ENCODE measurements at places on chromosomes 7 and 10.
A peak's percentile ranks its signal among the peaks of the same experiment; 100 is the strongest.

- DNase-seq, result no peak
Observed at GRCh38 chr7:30912021-30912730, 523 bp downstream of the AQP1 start.

- no peak for DNase-seq
Observed at GRCh38 chr7:156618078-156618779, 22.3 kb upstream of the RNF32 start.

DNA sequence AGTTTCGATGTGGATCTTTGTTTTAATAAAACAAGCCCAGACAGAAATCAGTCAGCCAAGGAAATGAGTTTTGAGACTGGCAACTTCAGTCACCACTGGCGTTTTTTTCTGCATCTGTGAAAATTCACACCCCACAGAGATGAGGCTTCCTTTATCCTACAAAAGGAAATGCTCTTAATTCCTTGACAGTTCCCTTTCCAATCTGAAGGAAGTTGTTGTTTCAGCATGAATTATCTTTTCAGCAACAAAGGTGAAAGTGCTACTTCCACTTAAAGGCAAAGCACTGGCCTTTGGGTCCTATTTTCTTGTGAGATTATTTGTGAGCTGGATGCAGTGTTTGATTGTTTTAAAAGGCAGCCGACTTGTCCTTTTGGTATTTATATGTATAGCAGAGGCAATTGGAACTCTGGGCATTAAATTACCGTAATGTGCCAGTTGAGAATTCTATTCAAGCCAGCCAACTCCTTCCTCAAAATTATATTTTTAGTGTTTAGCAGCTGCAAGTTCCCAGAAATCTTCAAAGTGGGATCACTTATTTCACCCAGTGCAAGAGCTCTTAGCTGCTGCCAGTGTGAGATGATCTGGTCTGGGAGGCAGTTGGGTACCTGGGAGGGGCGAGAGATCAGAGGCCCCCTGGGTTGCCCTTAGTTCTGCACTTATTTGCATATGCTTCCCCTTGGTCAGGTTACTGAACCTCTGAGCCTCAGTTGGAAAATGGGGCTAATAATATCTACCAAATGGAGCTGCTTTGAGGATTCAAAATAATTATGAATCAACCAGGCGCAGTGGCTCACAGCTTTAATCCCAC, 427.1 kb downstream of the GALNT17 start:
- DNase-seq, result no peak

DNA sequence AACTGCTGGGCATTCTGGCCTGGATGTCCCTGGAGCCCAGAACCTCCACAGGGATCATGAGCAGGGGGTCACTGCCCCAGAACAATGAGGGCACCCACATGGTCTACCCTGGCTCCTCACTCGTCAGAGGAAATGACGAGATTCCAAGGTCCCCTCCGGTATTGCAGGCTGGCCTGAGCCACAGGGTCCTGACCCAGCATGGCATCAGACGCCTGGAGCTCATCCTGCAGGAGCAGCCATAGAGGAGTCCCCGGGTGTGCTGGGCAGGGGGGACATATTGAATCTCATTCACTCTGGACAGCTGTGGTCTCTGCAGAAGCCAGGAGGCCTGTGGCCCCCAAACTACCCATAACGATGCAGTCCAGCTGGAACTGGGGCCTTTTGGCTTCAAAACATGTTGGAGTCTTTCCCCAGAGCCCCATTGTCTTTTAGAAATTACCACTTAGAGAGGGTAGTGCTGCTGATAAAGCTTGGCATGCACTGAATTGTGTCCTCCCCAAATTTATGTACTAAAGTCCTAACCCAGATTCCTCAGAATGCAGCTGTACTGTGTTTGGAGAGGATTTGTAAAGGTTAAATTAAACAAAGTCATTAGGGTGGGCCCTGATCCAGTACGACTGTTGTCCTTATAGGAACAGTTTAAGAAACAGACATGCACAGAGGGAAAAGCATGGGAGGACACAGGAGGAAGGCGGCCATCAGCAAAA, 27.7 kb downstream of the ANXA8 start:
- DNase-seq, result no peak

GRCh38 chr10:26243351-26243720, 26.8 kb downstream of the GAD2 start:
- DNase-seq, result no peak

DNA sequence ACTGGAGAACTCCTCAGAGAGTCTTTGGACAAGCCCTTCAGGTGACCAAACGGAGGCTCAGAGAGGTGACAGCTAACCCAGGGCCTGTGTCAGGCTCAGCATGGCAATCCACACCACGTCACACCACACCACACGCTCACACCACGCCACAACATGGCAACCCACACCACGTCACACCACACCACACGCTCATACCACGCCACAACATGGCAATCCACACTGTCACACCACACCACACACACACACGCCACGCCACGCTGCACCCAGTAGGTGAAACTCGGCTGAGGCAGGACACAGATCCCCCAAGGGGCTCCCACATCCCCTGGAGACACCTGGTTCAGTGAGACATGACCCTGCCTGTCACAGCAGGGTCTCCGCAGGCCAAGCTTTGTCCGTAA, 107.3 kb downstream of the PDGFA start:
- no peak for DNase-seq

- DNase-seq, result no peak
Observed at GRCh38 chr10:79331226-79331625, 16.0 kb upstream of the PPIF start.

DNA sequence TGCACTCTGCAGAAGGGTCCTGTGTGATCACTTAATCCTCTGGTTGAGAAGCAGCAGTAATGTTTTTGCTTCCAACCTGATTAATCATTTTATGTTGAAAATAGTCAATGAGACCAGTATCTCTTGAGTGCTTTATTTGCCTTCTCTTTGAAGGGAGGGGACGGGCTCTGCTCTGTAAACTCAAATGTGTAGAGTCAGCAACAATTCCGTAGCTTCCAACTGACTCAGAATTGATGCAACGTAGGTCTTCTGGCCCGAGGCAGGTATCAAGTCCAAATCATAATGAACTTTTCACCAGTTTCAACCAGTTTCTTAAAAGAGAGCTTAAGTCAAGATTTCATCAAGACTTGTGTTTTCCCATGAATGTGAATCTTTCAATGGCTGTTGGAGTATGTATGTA, 26.3 kb downstream of the GUSB start:
- no peak for DNase-seq

DNA sequence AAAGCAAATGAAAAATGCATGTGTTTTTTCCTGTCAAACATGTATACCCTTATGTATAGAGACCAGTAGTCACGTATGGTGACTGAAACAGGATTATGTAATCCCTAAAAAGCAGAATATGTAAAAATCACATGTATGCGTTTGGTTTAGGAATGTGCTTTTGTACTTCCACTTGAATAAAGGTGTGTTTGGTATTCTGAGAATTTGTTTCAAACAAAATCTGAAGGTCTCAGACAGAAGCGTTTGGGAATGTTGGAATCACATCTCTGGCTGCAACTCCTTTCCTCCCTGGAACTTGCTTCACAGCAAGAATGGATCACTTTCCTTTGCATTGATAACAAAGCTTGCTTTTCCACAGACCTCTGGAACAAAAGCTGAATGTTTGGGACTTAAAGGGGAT, 17.8 kb downstream of the ZNF655 start:
- DNase-seq, result no peak

- no peak for DNase-seq
Observed at GRCh38 chr7:123360631-123361030, 160.9 kb upstream of the SLC13A1 start.

- DNase-seq, result peak; percentile 24
Observed at GRCh38 chr7:16926283-16926682, 44.5 kb upstream of the AGR3 start.

- no peak for DNase-seq
Observed at GRCh38 chr10:131815266-131816156, 85.3 kb upstream of the PPP2R2D start.

DNA sequence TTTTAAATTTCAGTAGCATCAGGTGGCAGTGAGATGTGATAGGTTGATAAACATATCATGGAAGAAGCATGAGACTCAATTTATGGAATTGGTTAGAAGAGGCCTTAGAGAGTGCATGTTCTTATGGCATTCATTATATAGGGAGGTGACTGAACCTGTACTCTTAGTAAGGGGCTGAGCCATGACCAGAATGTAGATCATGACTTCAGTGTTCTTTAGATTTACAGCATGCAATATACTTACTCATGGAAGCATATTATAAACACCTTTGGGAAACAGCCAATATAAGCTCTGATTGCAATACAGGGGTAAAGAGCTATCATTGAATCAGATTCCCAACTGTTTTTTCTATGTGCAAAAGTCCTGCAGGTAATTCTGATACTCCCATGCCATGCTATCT, 50.2 kb downstream of the NT5C3A start:
- DNase-seq, result no peak

- DNase-seq, result peak; percentile 29
Observed at GRCh38 chr7:148620749-148621359, 30.3 kb downstream of the C7orf33 start.

DNA sequence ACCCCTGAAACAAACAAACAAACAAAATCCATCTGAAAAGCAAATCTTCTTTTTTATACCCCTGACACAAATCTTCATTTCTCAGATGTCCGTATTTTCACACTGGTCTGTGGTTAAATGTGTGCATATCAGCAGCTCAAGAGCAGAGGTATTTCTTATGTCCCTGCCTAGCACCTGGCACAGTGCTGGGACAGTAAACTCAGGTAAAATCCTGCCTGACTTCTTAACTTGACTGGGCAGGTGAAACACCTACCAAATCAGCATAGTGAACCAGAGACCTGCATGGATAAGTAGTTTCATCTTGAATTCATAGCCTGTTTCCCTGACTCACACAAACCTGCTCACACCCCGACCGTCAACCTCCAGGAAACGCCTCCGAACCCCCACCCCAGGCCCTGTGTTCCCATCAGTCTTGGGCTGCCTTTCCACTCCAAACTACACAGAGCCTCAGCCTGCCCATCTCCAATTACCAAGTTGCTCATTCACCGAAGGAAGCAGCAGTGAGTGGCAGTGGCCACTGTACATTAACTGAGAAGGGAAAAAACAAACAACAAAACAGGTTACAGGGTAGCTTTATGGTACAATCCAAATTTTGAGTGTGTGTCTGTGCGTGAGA, 109.9 kb downstream of the HECTD2 start:
- no peak for DNase-seq

- DNase-seq, result no peak
Observed at GRCh38 chr10:119275085-119275484, 67.7 kb downstream of the GRK5 start.

DNA sequence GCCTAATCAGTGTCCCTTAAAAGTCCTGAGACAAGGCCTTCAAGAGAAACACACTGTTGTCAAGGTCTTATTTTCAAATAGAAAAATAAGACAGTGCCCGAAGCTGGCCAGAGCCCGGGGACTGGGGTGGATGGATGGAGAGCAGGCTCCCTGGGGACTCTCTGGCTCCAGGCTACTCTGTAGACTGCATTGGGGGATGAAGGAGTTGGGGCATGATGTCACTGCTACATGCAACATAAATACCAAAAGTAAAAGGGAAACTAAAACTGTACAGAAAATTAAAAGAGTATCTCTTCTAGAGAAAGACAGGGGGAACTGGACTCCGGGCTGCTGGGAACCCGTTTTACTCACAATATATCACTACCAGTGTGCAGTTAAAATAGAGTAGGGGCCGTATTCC, 629.8 kb downstream of the KCNMA1 start:
- no peak for DNase-seq

DNA sequence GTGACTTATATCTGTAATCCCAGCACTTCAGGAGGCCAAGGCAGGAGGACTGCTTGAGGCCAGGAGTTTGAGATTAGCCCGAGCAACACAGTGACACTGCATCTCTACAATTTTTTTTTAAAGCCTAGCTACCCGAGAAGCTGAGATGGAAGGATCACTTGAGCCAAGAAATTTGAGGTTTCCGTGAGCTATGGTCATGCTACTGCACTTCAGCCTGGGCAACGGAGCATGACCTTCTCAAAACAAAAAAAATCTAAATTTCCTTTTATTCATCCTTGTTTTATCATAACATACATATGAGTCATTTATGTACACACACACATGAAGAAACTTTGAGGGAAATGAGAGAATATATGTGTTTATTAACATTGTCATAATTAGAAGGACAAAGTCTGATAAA, 277.5 kb upstream of the MAGI2 start:
- no peak for DNase-seq

DNA sequence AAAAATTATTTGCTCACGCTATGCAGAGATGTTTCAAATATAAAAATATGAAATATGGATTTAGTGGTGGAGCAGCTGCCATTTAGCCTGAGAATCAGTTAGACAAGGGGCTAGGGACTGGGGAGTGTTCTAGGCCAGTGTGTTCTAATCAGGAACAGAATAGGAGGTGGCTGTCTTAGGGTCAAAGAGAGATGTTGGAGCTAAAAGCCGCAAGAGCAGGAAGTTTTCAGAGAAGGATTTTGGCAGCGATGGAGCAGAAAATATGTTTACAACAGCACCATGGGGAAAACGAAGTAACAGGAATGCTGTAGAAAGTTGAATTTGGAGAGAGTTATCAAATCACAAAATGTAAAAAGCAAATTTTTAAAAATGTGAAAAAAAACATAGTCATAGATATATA, 314.0 kb upstream of the SEMA3A start:
- no peak for DNase-seq

GRCh38 chr7:3427957-3428356, 126.9 kb downstream of the SDK1 start:
- no peak for DNase-seq

GRCh38 chr7:139034336-139034735, 1.5 kb downstream of the ZC3HAV1L start:
- DNase-seq, result no peak

DNA sequence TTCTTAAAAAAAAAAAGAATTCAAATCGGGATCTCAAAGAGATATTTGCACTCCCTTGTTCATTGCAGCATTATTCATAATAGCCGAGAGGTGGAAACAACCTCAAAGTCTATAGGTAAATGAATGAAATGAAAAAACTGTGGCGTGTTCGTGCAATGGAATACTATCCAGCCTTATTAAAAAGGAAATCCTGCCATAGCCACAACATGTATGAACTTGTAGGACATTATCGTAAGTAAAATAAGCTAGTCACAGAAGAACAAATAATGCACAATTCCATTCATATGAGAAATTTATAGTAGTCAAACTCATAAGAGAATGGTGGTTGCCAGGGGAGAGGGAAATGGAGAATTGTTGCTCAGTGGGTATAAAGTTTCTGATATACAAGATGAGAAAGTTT, 37.9 kb downstream of the GRK5 start:
- no peak for DNase-seq

- no peak for DNase-seq
Observed at GRCh38 chr7:139596626-139597025, 73.1 kb downstream of the CLEC2L start.

GRCh38 chr10:129531195-129531968, 64.3 kb downstream of the MGMT start:
- DNase-seq, result no peak

GRCh38 chr7:129950191-129950932, 2.4 kb downstream of the UBE2H start:
- no peak for DNase-seq

All from CD4-positive, alpha-beta T cell treated with Interleukin-1 beta for 1 hour (primary cell).